ENCODE measurements at places on chromosomes 13 and 19. TPM values are rescaled to one million over a fixed set of nuclear protein-coding genes. Genes with fewer than 3 reads are reported as not detected.
A peak's percentile ranks its signal among the peaks of the same experiment; 100 is the strongest.

The ZNF723 gene
- not detected for total RNA-seq

The ELOF1 gene
- total RNA-seq, result 121 TPM

The RFPL4AL1 gene
- total RNA-seq, result not detected

The ZNF439 gene
- total RNA-seq, result 8.4 TPM

The CLDND2 gene
- total RNA-seq, result not detected

The LGI4 gene
- not detected for total RNA-seq

GRCh38 chr13:30978981-30979956 lies 46.8 kb downstream of the TEX26 start:
- no peaks in the 10 kb centered on the region for H3K36me3 ChIP-seq
- H3K27ac ChIP-seq, result peak overlapping the region; percentile 75
- H3K4me3 ChIP-seq, result no peak overlapping the region
- H3K4me1 ChIP-seq, result peaks cover 13% of the 10 kb centered on the region
- no peaks in the 10 kb centered on the region for H3K27me3 ChIP-seq

GRCh38 chr19:8451885-8452284 lies 7.1 kb downstream of the HNRNPM start:
- peak; percentile 79 for DNase-seq
- no peak overlapping the region for H3K4me3 ChIP-seq
- peaks cover 17% of the 10 kb centered on the region for H3K36me3 ChIP-seq

- H3K36me3 ChIP-seq, result no peaks in the 10 kb centered on the region
- no peak overlapping the region for H3K27ac ChIP-seq
- H3K4me1 ChIP-seq, result no peaks in the 10 kb centered on the region
Measured at GRCh38 chr19:50465986-50466705, 10.2 kb upstream of the EMC10 start.

DNA sequence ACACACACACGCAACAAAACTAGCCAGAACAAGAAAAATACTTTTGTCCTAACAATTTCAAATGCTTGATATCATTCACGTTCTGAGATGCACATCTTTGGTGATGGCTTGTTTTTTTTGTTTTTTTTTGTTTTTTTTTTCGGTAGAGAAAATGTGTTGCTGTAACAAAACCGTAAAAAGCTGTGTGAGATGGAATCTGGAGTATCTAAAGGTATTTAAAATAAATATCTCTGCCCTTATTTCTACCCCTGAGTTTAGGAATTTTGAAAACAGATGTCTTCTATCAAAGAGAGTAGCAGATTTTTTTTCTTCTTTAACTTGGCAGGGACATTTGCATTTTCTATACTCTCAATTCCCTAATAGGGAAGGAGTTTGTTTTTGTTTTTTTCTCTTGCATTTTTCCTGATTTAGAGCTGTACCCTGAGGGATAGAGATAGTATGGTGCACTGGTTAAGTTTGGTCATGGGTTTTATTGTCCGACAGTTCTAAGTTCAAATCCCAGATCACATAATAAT lies 446.6 kb downstream of the KLF5 start:
- H3K4me3 ChIP-seq, result no peak overlapping the region
- H3K27ac ChIP-seq, result no peak overlapping the region
- H3K36me3 ChIP-seq, result no peaks in the 10 kb centered on the region
- H3K27me3 ChIP-seq, result peaks cover 3% of the 10 kb centered on the region

DNA sequence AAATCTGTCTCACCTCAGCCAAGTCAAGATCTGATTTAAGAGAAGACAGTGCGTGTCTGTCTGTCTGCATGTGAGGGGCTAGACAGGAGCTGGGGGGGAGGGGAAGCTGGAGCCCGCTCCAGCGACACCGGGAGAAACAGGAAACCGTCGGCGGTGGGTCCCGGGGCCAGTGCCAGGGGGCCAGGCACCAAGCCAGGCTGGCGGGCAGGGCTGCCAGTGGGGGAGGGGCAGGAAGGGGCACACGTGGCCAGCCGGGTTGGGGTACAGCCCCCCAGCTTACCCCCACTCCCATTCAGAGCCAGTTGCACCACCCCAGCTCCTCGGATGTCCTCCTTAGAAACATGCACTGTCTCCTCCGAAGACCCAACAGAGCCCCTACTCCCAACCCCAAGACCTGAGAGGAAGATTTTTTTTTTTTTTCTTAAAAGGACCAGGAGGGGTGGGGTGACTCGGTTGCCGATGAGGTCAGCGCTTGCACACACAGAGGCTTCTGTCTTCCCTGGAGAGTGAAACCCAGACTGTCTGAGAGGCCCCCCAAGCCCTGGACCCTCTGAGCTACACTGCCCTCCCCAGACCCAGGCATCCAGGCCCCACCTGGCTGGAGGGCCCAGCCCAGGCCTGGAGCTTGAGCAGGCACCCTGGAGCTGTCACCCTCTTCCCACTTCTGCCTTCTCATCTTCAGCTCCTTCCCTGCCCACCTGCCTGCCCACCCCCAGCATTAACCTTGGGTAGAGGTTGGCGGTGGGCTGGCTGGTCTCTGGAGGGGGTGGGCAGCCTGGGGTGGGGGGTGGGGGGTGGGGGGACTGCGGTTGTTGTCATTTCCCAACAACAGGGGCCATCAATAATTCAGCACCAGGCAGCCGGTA lies 4.0 kb downstream of the ERF start:
- H3K4me3 ChIP-seq, result no peak overlapping the region
- H3K4me1 ChIP-seq, result peaks cover 24% of the 10 kb centered on the region
- peaks cover 15% of the 10 kb centered on the region for H3K36me3 ChIP-seq
- peak; percentile 50 for DNase-seq
- H3K27me3 ChIP-seq, result no peaks in the 10 kb centered on the region
- peak overlapping the region; percentile 82 for H3K27ac ChIP-seq

DNA sequence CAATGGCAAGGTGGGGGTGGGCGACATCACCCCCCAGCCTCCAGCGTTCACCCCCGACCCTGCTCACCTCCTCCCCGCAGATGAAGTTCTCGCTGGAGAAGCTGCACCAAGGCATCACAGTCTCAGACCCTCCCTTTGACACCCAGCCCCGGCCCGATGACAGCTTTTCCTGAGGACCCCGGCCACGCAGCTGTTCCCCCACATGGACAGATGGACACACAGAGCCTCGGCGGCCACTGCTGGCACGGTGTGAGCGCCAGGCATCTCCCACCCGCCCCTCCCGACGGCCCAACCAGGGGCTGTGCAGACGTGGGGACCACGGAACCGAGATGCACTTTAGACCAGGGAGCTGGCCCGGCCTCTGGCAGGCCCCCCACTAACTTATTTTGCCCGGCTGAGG lies 4.3 kb upstream of the SCN1B start:
- no peaks in the 10 kb centered on the region for H3K27me3 ChIP-seq
- no peak overlapping the region for H3K4me3 ChIP-seq
- H3K27ac ChIP-seq, result no peak overlapping the region
- peaks cover 59% of the 10 kb centered on the region for H3K36me3 ChIP-seq
- DNase-seq, result no peak

GRCh38 chr19:13215572-13216380 lies 65.6 kb downstream of the IER2 start:
- no peaks in the 10 kb centered on the region for H3K27me3 ChIP-seq
- peaks cover 2% of the 10 kb centered on the region for H3K36me3 ChIP-seq
- no peaks in the 10 kb centered on the region for H3K4me1 ChIP-seq

DNA sequence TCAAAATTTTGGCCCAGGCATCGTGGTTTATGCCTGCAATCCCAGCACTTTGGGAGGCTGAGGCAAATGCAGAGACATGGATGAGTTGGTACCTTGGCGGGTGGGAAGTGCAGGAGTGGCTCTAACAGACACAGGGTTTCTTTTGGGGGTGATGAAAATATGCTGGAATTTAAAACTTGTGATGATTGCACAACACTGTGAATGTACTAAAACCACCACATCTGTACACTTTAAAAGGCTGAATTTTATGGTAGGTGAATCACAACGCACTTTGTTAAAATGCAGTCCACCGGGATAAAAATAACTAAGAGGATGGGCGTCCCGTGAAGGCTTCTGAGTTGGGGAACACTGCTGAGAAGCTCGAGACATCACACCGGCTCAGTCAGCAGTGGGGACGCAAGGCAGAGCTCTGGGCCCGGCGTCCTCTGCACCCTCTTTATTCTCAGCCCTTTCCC lies 47.1 kb downstream of the MLLT1 start:
- peak; percentile 88 for DNase-seq
- H3K27ac ChIP-seq, result peak overlapping the region; percentile 86
- H3K27me3 ChIP-seq, result no peaks in the 10 kb centered on the region
- H3K4me3 ChIP-seq, result no peak overlapping the region
- peaks cover 18% of the 10 kb centered on the region for H3K36me3 ChIP-seq
- peaks cover 32% of the 10 kb centered on the region for H3K4me1 ChIP-seq

DNA sequence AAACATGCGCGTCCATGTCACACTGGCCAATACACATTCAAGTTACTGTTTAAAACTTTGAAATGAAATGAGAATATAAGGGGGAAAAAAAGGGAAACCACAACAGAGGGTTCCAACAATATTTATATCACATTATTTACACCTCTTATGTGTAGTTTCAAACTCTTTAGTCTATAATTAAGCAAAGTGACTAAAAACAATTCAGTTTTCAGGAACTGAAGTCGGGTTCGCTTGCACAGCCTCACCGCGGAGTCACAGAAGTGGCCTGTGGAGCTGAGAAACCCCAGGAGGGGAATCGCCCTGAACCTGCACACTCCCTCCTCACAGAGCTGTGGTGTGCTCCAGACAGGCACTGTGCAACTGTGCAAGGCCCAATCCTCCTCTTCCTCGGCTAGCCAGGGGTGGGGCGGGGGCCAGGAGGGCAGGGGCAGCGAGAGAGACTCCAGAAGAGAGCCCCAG lies 75.9 kb downstream of the STK24 start:
- no peak overlapping the region for H3K4me3 ChIP-seq
- H3K36me3 ChIP-seq, result peaks cover 12% of the 10 kb centered on the region
- DNase-seq, result no peak

DNA sequence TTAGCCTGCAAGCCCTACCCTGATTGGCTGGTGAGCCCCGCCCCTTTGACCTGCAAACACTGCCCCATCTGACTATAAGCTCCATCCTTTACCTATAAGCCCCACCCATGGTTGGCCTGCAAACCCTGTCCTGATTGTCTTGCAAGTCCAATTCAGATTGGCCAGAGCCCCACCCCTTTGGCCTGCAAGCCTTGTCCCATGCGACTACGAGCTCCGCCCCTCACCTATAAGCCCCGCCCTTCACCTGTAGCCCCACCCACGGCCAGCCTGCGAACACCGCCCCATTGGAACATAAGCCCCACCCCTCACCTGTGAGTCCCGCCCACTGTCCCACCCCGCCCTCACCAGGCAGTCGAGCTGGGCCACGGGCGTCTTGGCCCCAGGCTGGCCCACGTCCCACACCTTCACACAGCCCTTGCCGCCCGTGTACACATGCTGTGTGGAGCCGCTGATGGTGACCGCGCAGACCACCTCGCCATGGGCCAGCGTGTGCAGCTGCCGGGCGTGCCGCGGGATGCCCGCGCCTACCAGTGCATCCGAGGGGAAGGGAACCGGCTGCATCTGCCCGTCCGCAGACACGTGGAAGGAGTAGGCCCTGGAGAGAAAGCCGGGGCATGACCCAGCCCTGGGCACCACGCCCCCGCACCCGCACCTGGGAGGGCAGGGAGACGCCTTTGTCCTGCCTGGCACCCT lies 22.9 kb downstream of the TLE2 start:
- no peaks in the 10 kb centered on the region for H3K36me3 ChIP-seq
- H3K27ac ChIP-seq, result no peak overlapping the region
- no peaks in the 10 kb centered on the region for H3K4me1 ChIP-seq
- no peak overlapping the region for H3K4me3 ChIP-seq
- peaks cover 12% of the 10 kb centered on the region for H3K27me3 ChIP-seq
- DNase-seq, result no peak

DNA sequence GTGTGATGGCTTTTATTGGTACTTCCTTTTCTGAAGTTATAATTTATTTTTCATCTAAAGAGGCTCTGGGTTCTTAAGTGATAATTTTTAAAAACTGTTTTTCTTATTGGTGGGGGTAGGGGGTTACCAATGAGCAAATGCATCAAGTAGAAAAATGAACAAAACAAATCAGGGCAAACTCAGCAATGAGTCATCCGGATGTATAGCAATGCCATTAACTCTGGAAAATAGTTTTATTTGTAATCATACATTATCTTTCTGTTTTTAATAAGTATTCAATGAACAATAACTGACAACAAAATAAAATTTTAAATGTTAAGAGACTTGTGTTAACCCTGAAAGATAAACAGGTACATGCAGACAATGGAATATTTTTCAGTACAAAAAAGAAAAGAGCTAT lies 67.6 kb downstream of the UFM1 start:
- H3K36me3 ChIP-seq, result no peaks in the 10 kb centered on the region
- H3K4me3 ChIP-seq, result no peak overlapping the region
- H3K4me1 ChIP-seq, result no peaks in the 10 kb centered on the region
- no peak for DNase-seq
- H3K27me3 ChIP-seq, result no peaks in the 10 kb centered on the region
- no peak overlapping the region for H3K27ac ChIP-seq

- no peak overlapping the region for H3K27ac ChIP-seq
- peaks cover 3% of the 10 kb centered on the region for H3K4me1 ChIP-seq
- H3K27me3 ChIP-seq, result peaks cover 9% of the 10 kb centered on the region
- no peak overlapping the region for H3K4me3 ChIP-seq
- H3K36me3 ChIP-seq, result no peaks in the 10 kb centered on the region
Measured at GRCh38 chr13:113117335-113117872, 5.2 kb upstream of the F10 start.

GRCh38 chr19:13057744-13058143 lies 44.9 kb downstream of the LYL1 start:
- DNase-seq, result peak; percentile 47
- no peak overlapping the region for H3K4me3 ChIP-seq
- peak overlapping the region; percentile 100 for H3K27ac ChIP-seq

GRCh38 chr13:113077566-113077952 lies 28.0 kb upstream of the F7 start:
- H3K27ac ChIP-seq, result no peak overlapping the region
- H3K4me1 ChIP-seq, result no peaks in the 10 kb centered on the region

GRCh38 chr13:51614350-51614786 lies 30.1 kb downstream of the WDFY2 start:
- H3K27ac ChIP-seq, result no peak overlapping the region
- DNase-seq, result no peak
- H3K4me3 ChIP-seq, result no peak overlapping the region
- H3K27me3 ChIP-seq, result no peaks in the 10 kb centered on the region
- H3K36me3 ChIP-seq, result no peaks in the 10 kb centered on the region

GRCh38 chr13:37811441-37811840 lies 58.1 kb downstream of the TRPC4 start:
- H3K4me1 ChIP-seq, result peaks cover 2% of the 10 kb centered on the region
- H3K27ac ChIP-seq, result no peak overlapping the region
- peak; percentile 7 for DNase-seq
- H3K27me3 ChIP-seq, result no peaks in the 10 kb centered on the region
- no peaks in the 10 kb centered on the region for H3K36me3 ChIP-seq
- H3K4me3 ChIP-seq, result no peak overlapping the region

GRCh38 chr19:8392017-8392591 lies 1.9 kb downstream of the RAB11B start:
- H3K36me3 ChIP-seq, result no peaks in the 10 kb centered on the region
- no peaks in the 10 kb centered on the region for H3K27me3 ChIP-seq
- no peak for DNase-seq
- H3K4me1 ChIP-seq, result peaks cover 17% of the 10 kb centered on the region

GRCh38 chr19:51460164-51460992 lies 2.1 kb upstream of the SIGLEC8 start:
- H3K4me1 ChIP-seq, result no peaks in the 10 kb centered on the region
- peak; percentile 7 for DNase-seq
- H3K36me3 ChIP-seq, result no peaks in the 10 kb centered on the region
- no peaks in the 10 kb centered on the region for H3K27me3 ChIP-seq
- H3K4me3 ChIP-seq, result peak overlapping the region; percentile 19
- H3K27ac ChIP-seq, result no peak overlapping the region

- H3K4me1 ChIP-seq, result peaks cover 2% of the 10 kb centered on the region
- peak; percentile 43 for DNase-seq
- H3K4me3 ChIP-seq, result no peak overlapping the region
- H3K27me3 ChIP-seq, result peaks cover 2% of the 10 kb centered on the region
Measured at GRCh38 chr13:74570834-74571233, 436.6 kb upstream of the KLF12 start.

- no peak for DNase-seq
- no peaks in the 10 kb centered on the region for H3K27me3 ChIP-seq
- H3K36me3 ChIP-seq, result no peaks in the 10 kb centered on the region
- no peak overlapping the region for H3K4me3 ChIP-seq
- H3K4me1 ChIP-seq, result peaks cover 15% of the 10 kb centered on the region
Measured at GRCh38 chr13:49304356-49304755, 56.6 kb downstream of the CDADC1 start.
